Smooth muscle cell of the brain vasculature (primary cell): ENCODE measurements at places on chromosomes 2 and 18.

GRCh38 chr2:70743068-70743467 is 24.9 kb downstream of the ADD2 start:
- DNase-seq: no peak

- no peak for DNase-seq
Measured at GRCh38 chr2:61770746-61771145, 83.1 kb downstream of the FAM161A start.

GRCh38 chr2:101502095-101502494 is 27.2 kb upstream of the RFX8 start:
- DNase-seq: no peak

DNA sequence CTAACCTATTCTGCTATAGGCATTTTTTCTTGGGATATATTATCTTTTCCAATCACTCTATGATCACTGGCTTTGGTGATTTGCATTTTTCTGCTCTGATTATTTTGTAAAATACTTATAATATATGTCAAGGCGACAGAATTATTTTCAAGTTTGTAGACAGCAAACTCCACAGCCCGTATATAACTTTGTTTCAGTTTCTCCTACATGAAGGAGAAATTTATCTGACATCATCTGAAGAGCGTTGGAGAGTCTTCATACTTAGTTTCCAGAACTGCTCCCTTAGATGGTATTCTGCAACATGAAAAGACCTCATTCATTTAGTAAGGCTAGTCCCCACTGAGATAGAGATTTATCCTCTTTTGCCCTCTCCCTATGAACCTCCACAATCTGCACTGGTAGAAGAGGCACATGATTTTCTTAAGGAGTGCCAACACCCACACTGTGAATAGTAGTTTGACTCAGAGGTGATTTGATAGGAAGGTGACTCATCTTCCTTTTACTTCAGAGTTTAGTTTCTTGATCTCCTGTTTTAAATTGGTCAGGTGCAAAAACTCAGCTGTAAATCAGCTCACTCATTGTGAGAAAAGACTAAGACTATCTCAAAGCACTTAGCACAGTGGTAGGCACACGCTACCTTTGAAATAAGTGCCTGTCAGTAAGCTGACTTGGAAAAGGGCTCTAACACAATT is 1848.6 kb upstream of the CELF4 start:
- DNase-seq: no peak

GRCh38 chr2:233853883-233854240 is 473 bp downstream of the HJURP start:
- DNase-seq: no peak

DNA sequence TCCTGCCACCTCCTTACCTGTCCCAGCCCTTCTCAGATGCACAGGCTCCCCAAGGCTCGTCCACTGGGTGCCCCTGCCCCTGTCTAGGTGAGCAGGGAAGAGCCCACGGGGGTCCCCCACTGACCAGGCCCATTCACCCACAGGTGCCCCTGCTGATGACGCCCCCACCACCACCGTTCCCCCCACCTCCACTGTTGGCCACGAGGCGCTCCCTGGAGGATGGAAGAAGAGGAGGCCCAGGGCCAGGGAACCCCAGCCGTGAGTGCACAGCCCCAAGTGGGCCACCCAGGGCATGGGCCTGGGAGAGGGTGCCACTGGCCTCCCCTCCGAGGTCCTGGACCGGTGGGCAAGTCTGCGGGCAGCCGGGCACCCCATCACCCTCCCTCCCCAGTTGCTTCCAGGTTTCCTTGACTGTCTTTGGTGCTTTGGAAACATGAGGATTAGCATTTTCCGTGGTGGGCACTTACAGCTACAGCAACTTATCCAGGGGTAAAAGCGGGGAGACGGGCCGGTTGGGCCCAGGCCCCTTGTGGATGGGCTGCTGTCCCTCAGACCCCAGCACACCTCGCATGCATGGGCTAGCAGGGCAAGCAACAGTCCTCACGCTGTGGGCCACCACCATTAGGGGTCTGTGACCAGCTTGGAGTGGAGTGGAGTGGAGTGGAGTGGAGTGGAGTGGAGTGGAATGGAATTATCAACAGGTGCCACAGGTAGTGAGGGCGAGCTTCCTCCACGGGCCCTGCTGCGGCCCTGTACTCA is 13.2 kb upstream of the KLHL30 start:
- no peak for DNase-seq

GRCh38 chr2:181058378-181059269 is 78.2 kb downstream of the UBE2E3 start:
- DNase-seq: no peak

DNA sequence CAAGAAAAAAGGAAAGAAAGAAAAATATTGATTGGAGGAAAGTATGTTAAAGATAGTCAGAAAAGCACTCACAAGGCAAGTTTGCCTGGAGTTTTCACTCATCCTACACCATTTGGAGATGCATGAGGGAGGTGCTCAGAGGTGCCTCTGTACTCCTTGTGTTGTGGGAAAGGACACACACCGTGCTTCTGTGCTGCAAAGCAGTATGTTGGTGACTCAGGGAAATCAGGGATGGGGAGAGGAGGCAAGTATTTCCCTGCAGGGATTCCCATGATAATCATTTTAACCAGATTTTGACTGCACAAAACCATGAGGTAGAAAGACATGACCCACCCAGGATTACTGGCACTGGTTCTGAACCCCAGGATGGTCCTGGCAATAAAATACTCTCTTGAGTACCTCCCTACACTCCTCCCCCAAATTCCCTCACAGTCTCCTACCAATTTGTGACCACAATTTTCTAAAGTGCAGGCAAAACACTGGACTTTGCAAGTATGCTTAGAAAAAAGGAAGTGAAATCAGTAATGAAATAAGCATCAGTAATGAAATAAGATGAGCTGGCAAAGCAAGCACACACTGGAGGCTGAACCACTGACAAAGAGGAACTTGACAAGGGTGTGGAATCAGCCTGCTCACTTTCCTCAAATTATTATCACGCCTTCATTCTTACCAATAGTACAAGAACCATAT is 155.5 kb upstream of the ACVR2A start:
- no peak for DNase-seq

GRCh38 chr2:176687944-176688343 is 418.7 kb downstream of the MTX2 start:
- no peak for DNase-seq

DNA sequence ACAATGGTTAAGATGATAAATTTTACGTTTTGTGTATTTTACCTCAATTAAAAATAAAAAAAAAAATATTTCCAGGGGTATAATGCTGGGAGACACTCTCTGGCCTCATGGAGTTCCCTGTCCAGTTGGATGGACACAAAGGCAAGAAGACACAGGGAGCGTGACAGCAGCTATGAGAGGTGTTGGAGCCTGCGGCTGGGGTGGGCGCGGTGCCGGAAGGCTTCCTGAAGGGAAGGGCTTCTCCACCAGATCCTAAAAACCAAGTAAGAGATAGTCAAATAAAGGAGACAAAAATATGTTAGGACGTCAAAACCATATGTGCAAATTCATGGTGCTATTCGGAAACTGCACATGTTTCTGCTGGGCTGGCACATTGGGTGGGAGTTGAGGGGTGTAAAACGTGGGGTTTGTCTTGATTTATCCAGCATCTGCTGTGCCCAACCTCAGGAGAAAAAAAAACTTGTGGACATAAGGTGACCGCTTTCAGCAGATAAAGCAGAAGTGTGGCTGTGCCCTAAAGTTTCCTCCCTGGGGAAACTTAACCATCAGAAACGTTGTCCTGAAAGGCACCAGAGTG is 467.6 kb downstream of the RNF144A start:
- no peak for DNase-seq

DNA sequence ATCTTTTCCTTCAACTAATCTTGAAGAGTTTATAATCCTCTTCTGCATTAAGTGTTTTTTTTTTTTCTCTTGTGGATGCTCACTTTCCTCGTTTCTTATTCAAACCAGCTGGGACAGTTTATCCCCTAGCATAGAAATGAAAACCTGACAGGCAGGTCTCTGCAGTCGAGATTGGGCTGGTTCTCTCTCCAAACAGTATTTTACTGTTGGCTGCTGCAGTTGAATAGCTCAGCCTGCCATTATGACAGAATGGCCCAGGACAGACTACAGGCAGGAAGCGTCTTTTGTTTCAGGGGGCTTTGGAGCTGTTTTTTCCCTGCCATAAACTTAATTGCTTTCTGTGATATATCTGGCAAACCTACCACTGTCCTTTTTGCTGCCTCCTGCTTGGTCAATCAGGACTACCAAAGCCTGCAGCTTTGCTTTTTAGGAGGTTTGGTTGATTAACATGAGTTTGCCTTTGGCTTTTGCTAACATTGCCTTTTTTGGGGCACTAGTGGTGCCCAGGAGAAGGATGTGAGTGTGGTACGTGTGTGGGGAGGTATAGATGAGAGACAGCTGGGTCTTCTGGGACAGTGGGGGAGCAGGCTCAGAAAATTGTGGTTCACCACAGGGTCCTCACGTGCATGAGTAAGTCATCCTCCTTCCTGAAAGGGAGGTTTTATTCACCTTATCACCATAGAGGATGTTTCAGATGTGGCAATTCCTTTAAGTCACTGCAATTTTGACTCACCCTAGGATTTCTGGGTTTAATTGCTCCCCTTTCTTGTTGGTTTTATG is 128.7 kb downstream of the LYPD6B start:
- no peak for DNase-seq

DNA sequence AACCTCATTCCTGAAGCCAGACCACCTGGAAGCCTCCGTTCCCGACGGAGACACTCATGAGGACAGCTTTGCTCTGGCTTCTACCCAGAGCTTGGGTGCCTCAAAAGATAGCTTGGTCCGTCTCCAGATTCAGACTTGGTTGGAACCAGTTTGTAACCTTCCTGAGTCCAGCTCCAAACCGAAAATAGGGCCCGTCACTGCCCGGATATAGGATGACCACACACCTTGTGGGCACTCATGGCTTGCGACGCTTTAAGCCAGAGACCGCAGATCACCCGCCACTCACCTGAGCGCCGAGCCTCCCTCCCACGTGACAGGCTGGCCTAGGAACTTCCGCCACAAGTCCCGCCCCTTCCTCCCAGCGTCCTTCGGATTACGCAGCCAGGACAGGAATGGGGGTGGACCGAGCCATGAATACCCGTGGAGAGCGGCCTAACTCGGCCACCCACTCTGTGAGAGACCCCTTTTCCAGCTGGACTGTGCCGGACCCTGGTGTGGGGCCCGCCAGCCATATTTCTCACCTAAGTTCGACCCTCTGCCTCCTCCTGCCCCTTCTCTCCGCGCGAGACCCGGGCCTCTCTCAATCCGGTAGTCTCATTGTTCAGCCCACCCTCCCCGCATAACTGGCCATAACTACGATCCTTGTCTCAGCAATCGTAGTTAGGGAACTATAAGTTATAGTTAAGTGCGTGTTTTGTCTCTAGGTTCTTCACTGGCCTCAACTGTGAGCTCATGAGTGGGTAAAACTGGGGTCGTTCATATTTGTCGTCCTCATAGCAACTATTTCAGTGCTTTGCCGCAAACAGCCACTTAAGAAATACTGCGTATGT is at the start of gene MPV17:
MPV17 (minus strand) TSS at position 332 of the 830 bp plus-strand sequence. CDS start 580 bp downstream, outside the sequence.
- DNase-seq: peak; percentile 72
